Activated CD4-positive, alpha-beta T cell treated with anti-CD3 and anti-CD28 coated beads, Interleukin-10, Interleukin-2, amounts not matched to agents 100 ng/mL and 50 ng/mL, durations not matched to agents 16 hours and 8 hours (primary cell): ENCODE measurements at places on chromosomes 6 and 20.
A peak's percentile ranks its signal among the peaks of the same experiment; 100 is the strongest.

GRCh38 chr6:150620244-150620643 is 20.6 kb downstream of the PLEKHG1 start:
- no peak for DNase-seq

DNA sequence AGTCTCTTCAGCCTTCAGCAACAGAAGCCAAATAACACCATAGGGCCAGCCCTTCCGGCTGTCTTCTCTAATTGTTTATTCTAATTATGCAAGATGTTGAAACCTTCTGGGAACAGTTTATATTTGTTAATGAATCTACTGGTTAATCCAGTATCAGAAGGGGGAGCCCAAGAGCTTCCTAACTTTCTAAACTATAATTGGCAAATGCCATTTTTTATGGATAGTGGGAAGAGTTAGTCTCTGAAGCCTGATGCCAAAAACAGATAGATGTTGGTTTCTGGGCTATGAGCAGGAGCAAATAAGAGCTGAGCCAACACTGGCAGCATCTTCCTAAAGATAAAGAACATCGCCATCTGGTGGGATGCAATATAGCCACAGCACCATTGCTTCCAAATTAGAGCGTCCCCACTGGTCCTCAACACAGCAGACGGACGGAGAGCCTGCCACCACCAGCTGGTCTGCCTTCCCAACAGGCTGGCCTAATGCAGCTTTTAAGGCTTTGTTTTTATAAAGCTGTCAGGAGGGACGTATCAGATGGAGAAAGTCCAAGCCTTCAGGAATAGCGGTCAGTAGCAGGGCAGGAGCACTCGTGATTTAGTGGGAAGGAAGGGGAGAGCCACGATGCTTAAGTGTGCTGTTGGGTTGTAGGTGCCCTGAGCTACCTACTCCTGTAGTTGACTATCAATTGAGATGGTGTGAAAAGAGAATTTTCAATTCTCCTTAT is 118.8 kb downstream of the RALGAPA2 start:
- peak; percentile 27 for DNase-seq

GRCh38 chr6:99514089-99514488 is 1.1 kb downstream of the USP45 start:
- no peak for DNase-seq

DNA sequence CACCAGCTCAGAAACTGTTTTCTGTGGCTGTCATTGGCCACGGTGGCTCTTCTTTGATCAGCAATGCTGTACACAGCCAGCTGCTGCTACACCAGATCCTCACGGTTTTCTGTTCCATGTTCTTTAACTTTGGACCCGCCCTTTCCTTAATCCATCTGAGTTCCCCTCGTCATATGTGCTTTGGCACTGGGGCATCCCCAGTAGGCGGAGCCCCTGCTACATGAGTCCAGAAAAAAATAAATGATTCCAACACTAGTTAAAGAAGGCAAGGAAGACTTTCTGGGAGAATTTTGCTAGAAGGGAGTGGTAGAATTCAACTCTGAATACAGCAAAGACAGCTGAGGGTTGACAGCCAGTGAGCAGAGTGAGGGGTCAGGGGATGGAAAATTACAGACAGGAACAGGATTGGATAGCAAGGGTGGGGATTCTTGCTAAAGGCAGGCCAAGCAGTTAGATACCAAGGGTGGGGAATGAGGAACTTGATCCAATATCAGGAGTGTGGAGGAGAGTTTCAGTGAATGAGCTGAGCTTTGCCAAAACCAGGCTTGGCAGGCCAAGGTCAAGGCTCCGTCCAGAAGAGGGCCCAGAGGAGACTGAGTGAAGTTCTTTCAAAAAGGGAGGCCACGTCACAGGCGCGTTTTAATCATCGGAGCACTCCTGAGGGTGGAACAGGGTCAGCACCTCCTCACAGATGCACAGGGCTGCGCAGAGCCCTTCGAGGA is 391.8 kb downstream of the CDH4 start:
- DNase-seq = no peak

- no peak for DNase-seq
These were observed 637.8 kb upstream of the EYS start for GRCh38 chr6:66344796-66345195.

- no peak for DNase-seq
These were observed 172.9 kb downstream of the MCHR2 start for GRCh38 chr6:99821164-99821563.

DNA sequence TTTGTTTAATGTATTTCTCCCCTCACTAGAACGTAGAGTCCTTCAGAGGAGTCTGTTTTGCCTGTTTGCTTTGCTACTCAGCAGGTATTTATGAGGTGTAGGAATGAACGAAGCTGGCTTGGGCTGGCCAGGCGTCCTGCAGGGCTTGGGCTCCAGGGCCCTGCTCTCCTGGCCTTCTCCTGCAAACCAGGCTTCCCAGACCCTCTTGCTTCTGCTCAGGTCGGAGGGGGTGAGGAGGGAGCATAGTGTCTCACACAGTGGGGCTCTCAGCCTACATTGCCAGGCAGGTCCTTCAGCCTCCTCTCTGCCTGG is 24.6 kb upstream of the MLN start:
- DNase-seq = no peak

DNA sequence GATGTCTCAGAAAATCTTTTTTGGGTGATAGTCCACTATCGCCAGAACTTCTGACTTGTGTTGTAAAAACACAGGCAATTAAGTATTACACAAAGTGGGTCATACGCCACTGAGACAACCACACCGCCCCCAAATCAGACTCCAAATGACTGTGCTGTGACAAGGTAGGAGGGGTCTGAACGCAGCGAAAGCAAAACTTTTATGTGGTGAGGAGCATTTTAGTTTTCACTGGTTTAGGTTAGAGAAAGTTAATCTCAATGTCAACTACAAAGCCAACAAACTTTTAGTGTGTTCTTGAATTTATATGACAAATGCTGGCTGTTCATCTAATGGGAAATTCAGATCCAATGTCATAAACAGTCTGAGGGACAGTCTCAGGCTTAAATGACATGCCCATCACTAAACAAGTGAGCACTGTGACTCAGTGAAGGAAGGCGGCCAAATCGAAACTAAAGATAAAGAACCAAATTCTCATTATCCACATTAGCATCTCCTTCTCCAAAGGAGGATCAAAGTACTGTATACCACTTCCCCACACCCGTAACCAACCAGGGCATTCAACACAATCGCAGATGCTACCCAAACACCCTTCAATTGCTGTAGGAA is 186.7 kb downstream of the GJA10 start:
- peak; percentile 93 for DNase-seq

- DNase-seq = no peak
These were observed 76.5 kb downstream of the VEGFA start for GRCh38 chr6:43846556-43846955.

- no peak for DNase-seq
These were observed 808 bp downstream of the ILRUN start for GRCh38 chr6:34695729-34696188.

GRCh38 chr6:116450185-116450710 is 10.9 kb upstream of the CALHM6 start:
- no peak for DNase-seq

GRCh38 chr6:3193102-3193849 is 34.2 kb downstream of the TUBB2B start:
- DNase-seq = no peak

DNA sequence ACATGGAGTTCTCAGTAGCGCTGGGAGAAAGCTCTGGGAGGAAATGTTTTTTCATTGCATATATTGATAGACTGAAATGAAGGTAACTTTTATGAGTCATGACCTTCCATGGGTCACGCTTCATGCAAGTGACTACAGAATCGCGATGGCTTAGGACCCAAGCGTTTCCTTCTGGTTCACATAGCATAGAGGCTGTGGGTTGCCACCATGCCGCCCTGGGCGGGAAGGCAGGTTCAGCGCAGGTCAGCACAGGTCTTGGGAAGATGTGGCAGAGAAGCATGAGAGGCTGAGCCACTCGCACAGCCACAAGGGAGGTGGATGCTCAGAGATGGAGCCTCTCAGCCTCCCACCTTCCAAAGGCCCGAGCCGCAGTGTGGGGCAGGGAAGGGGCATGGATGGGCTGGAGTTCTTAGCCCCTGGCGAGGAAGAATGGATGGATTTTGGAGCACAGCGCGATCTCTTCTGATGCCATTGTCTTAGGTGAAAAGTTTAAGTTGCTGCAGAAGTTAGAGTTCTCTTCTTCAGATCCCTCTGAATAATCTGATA is 219.5 kb downstream of the SMOC2 start:
- no peak for DNase-seq

- no peak for DNase-seq
These were observed 36.5 kb downstream of the SLC2A12 start for GRCh38 chr6:134015719-134016557.

DNA sequence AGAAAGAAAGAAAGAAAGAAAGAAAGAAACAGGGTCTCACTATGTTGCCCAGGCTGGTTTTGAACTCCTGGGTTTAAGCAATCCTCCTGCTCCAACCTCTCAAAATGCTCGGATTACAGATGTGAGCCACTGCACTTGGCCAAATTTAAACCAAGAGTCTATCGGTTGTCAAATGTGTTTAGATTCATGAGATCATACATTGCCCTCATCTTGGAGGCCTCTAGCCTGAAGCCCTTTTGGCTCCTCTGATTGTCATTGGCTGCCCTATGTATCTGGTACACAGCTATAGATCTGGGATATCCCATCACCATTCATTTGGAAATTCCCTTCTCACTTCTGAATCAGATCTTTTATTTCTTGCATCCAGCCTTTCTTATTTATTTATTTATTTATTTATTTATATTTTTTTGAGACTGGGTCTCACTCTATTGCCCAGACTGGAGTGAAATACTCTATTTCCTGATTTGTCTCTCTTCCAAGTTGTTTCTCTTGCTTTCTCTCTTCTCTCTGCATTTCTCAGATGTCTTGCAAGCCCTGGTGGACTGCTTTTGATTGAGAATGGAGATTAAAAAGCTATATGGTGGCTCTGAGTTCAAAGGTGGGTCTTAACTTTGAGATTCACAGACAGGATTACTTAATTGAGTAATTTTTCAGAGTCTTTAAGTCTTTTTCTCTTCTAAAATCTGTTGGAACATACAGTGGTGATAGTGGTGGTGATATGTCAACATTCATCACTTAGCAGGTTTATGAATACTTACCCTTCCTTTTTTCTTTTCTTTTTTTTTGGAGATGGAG is 121.9 kb downstream of the GJA1 start:
- DNase-seq = no peak

GRCh38 chr6:24126586-24127192 is 674 bp downstream of the NRSN1 start:
- peak; percentile 40 for DNase-seq

- no peak for DNase-seq
These were observed 162.5 kb downstream of the ALDH8A1 start for GRCh38 chr6:134787261-134787877.

DNA sequence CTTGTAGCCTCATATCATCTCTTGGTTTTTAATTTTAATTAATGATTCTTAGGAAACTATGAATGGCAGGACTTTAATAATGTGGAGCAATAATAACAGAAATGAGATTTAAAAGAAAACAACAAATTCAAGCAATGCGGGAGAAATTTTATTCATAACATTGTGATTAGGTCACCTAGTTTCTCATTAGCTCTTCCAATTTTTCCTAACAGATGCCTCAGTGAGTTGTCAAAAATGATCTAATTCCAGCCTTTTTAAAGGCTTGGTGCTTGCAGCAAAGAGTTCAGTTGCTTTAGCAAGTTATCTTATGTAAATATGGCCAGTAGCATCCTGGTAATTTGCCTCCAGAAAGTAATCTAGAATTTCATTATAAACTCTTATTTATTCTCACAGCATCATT is 20.4 kb downstream of the PDE7B start:
- DNase-seq = no peak

GRCh38 chr20:60011512-60012507 is 53.6 kb downstream of the CDH26 start:
- peak; percentile 14 for DNase-seq

GRCh38 chr20:2606507-2607006 is 45.9 kb upstream of the NOP56 start:
- no peak for DNase-seq

DNA sequence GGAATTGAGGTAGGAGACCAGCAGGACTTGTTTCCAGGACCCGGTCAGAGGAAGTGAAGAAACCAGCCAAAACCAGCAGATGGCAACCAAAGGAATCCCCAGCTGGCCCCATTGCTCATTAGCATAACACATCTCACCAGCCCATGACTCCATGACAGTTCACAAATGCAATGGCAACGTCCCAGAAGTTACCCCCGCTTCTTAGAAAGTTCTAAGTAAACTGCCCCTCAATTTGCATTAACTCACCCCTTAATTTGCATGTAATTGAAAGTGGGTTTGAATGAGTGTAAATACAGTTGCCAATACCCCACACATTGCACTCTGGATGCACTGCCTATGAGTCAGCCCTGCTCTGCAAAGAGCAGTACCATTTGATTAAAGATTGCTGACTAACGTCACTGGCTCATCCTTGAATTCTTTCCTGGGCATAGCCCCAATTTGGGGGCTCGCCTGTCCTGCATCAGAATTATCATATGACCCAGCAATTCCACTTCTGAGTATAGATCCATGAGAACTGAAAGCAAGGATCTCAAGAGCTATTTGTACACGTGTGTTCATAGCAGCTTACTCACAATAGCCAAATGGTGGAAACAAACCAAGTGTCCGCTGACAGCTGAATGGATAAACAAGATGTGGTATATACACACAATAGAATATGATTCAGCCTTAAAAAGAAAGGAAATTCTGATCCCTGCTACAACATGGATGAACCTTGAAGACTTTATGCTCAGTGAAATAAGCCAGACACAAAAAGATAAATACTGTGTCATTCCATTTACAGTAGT is 36.4 kb downstream of the MYLK4 start:
- no peak for DNase-seq

- no peak for DNase-seq
These were observed 107.9 kb downstream of the EPM2A start for GRCh38 chr6:145627451-145627850.

- DNase-seq = no peak
These were observed 7.9 kb upstream of the EEF1E1 start for GRCh38 chr6:8110117-8110721.

- DNase-seq = no peak
These were observed 9.5 kb downstream of the NUS1 start for GRCh38 chr6:117684749-117685148.

DNA sequence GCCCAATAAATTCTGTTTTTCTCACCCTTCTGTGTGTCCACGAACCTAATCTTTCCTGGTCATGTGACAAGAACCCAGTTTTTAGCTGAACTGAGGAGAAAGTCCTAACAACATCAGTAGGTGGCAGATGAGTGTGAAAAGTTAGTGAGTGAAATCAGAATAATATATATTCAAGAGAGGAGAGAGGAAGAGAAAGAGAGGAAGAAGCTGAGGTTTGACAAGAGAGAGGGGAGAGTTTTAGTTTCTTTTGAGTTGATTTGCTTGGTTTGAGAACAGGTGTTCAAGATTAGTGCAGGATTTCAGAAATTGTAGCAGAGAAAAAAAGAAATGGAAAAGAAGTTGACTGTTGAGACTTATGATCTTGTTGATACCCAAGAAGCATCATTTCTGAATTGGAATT is 930.5 kb upstream of the FLRT3 start:
- no peak for DNase-seq

DNA sequence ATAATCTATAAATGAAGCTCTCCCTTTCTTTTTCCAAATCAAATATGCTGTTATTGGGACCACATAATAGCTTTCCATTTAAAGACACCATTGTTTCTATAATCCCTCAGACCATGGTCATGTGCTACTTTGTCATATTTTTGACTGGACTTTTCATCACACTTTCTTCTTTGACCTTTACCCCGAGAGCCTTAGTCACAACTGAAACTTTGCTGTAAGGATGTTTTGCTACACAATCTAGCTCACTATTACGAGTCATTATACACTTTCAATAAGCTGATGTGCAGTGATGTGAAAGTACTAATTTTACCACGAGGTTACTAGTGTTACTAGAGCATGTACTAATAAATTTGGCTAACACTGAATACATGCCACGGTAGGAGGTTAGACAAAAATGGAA is 367.2 kb upstream of the RUNX2 start:
- DNase-seq = peak; percentile 39
